ENCODE measurements at places on chromosomes 3 and 15. TPM values are rescaled to one million over a fixed set of nuclear protein-coding genes. Genes with fewer than 3 reads are reported as not detected.

The LRRIQ4 gene
- total RNA-seq = not detected

The DISP2 gene
- 0.06 TPM for total RNA-seq

GRCh38 chr3:125428216-125428830, 53.2 kb upstream of the ZNF148 start:
- DNase-seq = no peak

- no peak for DNase-seq
These were observed 29.3 kb upstream of the TRAK1 start for GRCh38 chr3:42061713-42062380.

GRCh38 chr3:177357352-177358090, 160.2 kb upstream of the TBL1XR1 start:
- DNase-seq = peak; percentile 37

GRCh38 chr3:94071713-94072284, 8.9 kb downstream of the NSUN3 start:
- DNase-seq = no peak

- DNase-seq = no peak
These were observed 67.8 kb downstream of the LSM3 start for GRCh38 chr3:14246414-14246813.
